ENCODE measurements at places on chromosomes 2 and 18. TPM values are rescaled to one million over a fixed set of nuclear protein-coding genes. Genes with fewer than 3 reads are reported as not detected.

Gene KLHL29
- 2.7 TPM for total RNA-seq

DNA sequence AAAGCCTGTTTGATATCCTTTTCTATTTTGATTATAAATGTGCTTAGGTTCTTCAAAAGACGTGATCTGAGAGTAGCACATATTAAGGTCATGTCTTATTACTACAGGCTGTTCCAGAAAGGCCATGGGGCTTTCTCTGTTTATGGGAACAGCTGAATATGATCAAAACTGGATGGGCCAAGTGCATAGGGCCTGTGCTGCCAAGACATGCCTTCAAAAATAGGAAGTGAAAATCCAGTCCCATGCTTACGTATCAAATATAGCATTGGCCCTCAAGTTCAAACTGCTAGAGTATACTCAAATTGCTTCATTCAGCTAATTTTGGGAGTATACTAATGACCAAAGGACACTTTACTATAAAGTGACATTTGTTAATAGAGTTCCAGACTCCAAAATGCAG is 24.1 kb downstream of the SLC25A52 start:
- DNase-seq: no peak

GRCh38 chr2:182318466-182319220 is 108.2 kb downstream of the PDE1A start:
- peak; percentile 11 for DNase-seq

DNA sequence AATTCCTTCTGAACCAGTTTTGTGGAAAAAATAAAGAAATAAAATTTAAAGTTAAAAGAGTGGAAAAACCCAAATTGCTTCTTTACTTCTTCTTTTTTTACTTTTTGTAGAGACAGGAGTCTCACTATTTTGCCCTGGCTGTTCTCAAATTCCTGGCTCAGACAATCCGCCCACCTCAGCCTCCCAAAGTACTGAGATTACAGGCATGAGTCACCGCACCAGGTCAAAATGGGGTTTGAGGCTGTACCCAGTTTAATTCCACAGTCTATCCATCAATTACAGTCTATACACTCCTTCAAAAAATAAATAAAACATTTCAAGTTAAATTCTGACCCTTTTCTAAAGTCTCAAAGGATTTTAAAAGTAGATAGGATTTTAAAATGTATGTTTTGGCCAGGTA is 120.3 kb downstream of the FAM161A start:
- no peak for DNase-seq

Gene TTC32
- total RNA-seq: 13.5 TPM

DNA sequence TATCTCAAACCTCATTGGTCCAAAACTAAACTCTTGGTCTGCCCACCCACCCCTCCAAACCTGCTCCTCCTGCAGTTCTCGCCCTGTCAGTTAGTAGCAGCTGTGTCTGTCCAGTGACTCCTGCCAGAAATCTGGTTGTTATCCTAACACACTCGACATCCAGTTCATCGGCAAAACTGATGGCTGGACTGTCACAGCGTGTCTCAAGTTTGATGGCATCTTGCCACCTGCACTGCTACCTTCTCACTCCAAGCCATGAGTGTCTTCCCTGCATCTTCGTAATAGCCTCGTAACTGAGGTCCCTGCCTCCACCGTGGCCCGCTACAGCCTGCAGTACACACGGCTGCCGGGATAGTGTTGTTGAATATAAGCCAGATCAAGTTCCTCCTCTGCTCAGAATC is 470.1 kb upstream of the RAB12 start:
- DNase-seq: peak; percentile 54

Gene RAPGEF4
- total RNA-seq: 8.0 TPM

Gene VWA3B
- total RNA-seq: not detected

Gene SPATA3
- total RNA-seq: 0.54 TPM

DNA sequence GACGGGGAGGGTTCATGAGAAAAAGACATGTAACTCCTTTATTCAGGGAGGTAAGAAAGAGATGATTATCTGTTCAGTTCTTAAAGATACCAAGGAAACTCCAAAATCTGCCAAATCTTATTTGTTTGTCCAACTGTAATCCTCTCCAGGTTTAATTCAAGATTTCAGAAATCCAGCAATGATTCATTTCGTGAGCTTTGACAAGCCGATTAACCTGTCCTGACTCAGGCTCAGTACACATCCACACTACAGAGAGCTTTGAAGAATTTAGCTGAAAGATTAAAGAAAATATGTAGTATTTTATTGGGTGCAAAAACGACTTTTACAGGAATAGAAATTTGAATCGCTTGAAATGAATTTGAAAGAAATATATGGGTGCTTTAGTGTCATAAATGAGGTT is 1.1 kb downstream of the SPAG16 start:
- DNase-seq: no peak

DNA sequence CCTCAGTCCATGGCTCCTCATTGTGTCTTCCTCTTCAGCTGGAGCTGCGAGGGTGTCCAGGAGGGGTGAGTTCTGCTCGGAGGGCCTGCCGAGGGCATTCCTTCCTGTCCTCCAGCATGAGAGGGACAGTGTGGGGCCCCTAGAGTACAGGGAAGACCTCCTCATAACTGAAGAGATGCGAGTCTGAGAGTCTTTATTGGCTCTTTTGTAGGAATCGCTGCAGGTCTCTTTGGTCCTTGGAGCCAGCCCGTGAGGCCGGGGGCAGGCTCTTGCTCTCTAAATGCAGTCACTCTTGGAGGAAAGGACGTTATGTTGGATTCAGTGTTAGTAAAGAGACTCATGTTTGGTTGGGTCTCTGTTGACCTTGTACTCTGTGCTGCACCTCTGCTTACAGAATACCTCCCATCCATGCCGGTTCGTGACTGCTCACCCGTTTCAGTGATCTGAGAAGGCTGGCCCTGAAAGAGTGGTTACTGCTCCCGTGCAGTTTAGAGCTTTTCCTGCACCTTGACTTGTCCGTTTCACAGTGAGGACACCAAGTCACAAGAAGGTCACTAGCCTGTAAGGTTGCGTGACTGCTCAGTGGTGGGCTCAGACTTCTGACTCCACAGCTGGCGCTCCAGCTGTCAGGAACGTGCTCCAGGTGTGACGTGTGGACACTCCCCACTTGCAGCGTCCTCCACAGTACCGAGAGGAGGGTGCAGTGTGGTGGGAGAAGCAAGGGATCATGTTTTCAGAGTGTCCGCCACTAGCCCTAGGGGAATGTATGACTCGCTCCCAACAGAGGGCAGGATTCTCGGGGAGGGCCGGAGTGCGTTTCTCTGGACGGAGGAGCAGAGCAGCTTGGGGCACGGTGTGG is 7.8 kb downstream of the ATG4B start:
- DNase-seq: no peak

DNA sequence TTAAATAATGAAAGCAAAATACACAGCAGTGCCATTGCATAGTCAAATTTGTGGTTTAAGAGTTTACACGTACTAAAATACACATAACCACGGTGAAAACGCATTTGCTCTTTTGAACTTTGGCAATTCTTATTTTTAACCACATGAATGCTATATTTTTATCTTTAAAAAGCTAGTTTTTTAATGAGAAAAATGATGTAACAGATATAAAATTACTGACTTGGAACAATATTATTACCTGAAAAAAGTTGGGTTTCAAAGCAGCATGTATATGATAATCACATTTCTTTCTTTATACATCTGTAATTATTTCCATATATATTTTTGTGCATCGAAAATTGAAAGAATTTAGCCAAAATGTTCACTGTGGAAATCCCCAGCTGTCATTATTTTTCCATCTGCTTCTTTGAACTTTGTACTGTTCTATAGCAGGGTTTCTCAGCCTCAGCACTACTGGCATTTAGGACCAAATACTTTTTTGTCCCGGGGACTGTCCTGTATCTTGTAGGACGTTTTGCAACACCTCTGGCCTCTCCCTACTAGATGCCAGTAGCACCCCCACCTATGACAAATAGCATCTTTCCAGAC is 75.9 kb upstream of the CAB39 start:
- no peak for DNase-seq

DNA sequence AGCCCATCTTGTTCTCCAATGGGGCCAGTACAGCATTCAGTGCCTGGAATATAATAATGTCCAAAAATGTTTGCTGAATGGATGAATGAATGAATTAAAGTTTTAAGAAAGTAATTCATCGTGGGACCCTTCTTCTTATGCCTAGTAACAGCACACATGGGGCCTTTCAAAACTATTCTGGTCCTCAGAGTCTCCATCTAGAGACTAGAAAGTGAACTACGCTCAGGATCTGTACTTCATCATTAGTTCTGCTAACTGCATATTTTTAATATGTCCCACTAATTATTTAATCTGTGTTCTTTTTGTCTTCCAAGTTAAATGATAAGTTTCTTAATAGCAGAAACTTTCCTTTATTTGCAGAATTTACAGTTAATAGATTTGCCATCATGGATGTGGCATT is 172.5 kb downstream of the SMAD2 start:
- no peak for DNase-seq

DNA sequence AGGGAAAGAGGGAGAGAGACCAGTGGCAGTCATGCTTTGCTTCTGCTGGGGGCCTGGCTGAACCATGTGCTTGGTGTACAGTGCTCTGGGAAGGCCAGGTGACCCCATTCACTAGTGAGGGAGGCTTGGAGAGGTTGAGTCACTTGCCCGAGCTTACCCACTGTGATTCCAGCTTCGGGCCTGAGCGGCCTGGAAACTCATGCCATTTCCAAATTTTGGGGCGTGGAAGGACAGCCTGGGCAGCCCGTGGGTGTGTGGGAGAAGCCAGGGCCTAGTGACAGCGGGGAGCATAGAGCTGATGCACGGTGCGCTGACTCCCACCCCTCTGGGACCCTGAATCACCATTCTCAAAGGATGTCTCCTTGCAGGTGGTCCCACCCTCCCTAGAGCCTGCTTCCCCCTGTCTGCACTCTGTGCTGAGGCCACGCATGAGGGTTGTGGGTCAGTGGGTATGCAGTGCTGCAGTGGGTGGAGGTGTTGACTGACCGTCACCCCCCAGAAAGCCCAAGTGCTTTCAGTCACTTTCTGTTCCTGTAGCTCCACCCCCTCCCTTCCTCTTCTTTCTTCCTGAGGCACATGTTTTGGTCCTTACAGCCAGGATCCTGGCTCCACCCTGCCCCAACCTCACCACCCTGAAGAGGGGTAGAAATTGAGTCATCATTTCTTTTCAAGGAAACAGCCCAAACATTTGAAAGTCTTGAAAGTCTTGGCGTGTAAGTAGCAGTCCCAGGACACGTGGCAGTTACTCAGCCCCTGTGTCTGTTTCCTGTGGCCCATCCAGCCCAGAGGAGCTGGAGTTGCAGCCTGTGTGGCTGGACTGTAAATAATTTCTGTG is 69.3 kb upstream of the MCFD2 start:
- DNase-seq: peak; percentile 71

DNA sequence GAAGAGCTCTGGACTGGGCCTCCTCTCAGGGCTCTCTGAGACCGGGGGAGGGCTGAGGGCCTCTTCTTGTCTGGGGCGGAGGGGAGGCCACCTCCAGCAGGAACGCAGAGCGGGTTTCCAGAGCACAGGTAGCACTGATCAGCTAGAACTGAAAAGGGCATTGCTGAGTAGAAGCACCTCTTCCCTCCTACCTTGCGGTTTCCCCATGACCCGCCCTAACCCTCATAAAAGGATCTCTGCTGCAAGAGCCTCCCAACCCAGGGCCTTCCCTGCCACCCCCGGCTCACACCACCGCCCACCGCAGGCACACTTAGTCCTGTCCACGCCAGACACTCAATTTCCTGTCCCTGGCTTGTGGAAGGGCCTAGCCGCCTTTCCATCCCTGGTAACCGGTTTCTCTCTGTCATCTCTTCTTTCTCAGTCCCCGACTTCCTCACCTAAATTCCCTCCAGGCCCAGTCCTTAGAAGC is 966 bp downstream of the ADCY3 start:
- DNase-seq: no peak

Gene PLEK
- 11.8 TPM for total RNA-seq

Gene STEAP3
- 8.9 TPM for total RNA-seq

GRCh38 chr2:69616755-69617154 is 26.8 kb downstream of the AAK1 start:
- DNase-seq: no peak

Gene UGT1A5
- total RNA-seq: 1.8 TPM

- no peak for DNase-seq
Observed at GRCh38 chr2:236545814-236546480, 23.7 kb upstream of the ACKR3 start.

- DNase-seq: no peak
Observed at GRCh38 chr18:46110406-46110805, 6.2 kb downstream of the HAUS1 start.

DNA sequence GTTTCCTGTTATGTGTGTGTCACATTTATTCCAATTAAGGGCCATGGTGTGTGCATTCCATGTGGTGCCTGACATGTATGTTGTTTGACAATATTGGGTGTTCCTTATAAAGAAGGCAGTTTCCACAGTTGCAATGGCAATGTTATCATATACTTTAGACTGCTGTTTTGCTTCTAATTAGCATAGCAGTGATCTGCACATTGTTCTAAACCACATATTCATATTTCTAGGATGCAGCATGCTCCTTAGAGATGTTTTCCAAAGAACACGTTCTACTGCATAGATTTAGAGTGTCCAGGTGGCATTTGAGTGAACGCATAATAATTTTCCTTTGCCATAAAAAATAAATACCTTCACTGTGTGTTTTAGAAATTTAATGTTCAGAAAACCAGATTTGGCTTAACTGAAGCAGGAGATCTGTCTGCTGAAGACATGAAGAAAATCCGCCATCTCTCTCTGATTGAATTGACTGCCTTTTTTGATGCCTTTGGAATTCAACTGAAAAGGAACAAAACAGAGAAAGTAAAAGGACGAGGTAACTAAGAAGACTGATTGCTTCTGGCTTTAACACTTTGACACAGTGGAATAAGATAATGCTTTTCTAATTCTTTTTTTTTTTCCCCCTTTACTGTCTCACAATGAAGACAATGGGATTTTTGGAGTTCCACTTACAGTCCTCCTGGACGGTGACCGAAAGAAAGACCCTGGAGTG is 143.7 kb downstream of the ARHGAP28 start:
- no peak for DNase-seq

DNA sequence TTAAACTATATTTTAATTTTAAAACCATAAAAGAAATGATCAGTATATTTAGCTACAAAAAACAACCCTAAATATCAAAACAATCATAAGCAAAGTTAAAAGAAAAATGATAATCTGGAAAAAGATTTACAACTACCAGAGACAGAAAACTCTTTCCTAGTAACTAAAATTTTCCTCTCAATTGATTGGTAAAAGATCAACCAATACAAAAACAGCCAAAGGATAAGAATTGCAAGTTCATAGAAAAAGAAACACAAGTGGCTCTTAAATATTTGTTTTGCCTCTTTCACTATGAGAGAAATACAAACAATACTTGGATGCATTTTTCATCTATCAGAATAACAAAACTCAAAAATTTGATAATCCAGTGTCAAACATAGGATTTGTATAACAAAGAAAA is 101.8 kb upstream of the ZC3H15 start:
- no peak for DNase-seq

Gene G6PC2
- total RNA-seq: not detected

- no peak for DNase-seq
Observed at GRCh38 chr2:16632598-16632997, 33.0 kb downstream of the CYRIA start.

DNA sequence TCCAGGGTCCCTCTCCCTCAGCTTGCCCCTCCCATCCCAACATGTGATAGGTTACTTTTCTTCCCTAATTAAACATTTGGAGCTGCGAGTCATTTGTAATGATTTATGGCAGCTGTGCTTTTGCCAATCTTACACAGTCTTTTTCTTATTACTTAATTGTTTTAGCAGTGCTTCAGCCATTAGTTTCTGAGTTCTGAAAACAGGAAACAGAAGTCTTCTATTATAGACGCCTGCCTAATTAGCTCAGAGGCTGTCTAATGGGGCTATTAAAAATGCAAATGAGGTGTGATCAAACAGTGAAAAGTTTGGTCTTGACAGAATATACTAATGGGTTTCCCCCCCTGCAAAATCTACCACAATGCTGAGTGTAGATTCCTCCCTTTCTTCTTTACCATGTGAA is 388.3 kb upstream of the CELF4 start:
- DNase-seq: no peak
